ENCODE measurements at places on chromosomes 2 and 18.

DNA sequence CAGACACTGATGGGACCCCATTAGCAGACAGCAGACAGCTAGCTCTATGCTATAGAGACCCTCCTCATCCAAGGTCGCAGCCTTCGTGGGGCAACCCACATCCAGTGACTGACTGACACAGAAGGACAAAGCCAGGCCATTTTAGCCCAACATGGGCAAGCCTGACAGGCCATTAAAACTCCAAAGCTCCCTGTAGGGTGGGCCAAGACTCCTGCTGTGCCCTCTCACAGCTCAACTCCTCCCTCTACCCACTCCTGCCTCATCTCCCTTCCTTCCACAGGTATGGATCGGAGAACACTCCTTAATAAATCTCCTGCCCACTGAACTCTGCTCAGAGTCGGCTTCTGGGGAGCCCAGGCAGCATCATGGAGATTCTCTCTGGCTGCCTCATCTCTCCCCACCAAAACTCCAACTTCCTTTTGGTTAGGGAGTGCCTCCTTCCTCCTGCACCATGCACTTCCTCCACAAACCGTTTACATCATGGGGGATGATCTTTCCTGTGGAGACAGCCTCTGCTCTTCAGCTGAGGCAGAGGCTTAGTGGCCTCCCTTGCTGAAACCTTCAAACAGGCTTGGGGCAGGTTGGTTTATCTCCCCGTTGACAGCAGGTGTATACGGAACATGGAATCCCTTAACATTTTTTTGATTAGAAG, 86.5 kb downstream of the ACTR3 start:
- no peak for DNase-seq

- DNase-seq = no peak
Measured at GRCh38 chr2:180730976-180731375, 249.4 kb upstream of the UBE2E3 start.

DNA sequence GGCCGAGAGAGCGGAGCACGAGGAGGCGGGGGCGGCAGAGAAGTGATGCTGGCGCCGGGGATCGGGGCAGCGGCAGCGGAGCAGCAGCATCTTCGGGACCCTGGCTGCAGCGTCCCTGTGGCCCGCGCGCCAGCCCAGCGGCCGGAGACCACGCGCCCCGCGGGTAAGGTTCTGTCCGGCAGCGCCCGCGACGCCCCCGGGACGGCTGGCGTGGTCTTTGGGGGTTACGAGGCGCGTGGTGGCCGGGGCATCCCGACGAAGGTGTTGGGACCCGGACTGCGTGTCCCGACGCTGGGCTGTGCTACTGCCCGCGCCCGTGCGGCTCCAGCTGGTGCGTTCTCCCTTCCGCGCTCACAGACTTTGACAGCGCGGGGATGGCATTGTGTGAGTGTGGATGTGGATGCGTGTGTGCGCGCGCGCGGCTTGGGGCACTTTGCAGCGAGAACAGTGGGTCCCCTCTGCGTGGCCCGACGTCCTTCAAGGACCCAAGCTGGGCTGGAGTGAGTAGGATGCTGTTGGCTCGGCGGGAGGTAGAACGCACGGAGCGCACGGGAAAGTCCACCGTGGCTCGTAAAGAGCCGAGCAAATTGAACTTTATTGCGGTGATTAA, 405.0 kb downstream of the XIRP2 start:
- DNase-seq = no peak

GRCh38 chr2:24055750-24056149, 6.2 kb downstream of the FKBP1B start:
- no peak for DNase-seq

DNA sequence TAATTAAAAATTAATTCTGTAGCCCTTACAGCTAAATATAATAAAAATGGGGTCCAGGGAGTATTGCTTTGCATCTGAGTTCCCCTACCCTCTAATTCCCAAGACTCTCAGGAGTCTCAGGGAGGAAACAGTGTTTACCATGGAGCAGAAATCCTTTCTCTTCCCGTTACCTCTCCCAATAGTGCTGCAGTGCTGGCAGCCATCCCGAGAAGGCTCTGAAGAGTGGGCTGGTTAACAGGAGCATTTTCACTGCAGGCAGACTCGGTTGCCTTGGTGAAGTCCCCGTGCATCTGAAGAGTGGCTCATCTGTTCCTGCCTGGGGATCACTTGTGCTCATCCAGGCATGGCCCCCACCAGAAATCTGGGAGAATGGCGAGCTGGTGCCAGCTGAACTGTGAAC, 41.8 kb upstream of the TMEM178A start:
- DNase-seq = no peak

DNA sequence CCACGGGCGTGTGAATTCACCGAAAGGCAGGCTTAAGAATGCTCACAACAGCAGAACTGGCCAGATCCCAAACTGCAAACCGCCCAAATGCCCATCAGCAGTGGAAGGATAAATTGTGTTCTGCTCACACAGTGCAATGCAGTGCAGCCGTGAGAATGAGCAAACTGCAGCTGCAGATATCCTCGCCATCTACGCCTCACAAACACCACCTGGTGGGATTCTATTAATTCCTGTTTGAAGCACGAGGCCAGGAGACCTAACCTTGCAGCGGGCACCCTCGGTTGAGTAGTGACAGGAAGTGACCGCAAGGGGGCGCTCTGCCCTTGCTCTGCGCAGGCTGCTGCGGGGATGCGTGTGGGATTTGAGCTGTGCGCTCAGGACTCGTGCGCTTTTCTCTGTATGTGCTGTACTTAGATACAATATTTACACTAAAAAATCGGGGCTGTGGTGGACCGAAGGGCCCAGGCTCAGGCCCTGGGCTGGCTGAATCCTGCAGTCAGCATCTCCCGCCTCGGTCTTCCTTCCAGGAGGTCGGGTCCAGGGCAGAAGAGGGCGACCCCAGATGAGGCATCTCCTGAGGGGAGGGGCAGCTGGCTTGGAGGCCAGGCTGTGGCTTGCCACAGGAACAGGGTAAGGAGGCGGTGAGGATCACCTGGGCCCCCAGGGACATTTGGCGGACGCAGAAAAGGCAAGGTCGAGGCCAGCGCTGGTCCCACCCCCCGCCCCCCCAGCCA, 19.8 kb upstream of the PDIA6 start:
- DNase-seq = peak; percentile 90

DNA sequence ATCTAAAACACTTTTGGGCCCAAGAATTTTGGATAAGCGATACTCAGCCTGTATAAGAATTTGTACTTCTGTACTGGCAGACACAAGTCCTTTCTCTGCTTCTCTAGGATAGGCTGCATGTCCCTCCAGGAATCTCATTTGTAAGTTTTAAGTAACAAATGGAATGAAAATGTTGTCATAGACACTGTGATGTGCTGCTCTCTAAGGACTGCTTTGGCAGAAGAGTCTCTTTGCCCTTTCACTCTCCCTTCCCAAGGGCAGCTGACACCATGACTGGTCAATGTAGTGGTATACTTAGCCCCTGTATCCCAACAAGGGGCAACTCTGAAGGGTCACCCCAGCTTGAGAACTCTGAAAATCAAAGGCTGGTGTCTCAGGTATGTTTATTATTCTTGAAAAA, 27.3 kb downstream of the PLA2R1 start:
- no peak for DNase-seq

DNA sequence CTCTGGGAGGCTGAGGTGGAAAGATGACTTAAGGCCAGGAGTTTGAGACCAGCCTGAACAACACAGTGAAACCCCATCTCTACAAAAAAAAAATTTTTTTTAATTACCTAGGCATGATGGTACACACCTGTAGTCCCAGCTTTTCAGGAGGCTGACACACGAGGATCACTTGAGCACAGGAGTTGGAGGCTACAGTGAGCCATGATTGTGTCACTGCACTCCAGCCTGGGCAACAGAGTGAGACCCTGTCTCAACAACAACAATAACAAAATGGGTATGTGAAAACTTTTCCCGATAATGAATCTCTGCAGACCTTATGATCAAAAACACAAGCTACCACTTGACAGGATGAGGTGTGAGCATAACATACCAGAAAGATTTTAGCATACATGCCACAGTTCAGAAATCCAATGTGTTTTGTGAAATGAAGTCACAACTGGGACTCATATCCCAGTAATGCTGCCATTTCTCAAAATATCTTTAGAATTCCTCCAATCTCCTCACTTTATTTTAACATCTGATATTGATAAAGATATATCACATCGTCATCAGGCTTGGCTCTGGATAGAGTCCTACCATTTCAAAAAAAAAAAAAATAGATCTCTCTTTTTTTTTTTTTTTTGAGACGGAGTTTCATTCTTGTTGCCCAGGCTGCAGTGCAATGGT, 74.0 kb upstream of the PELI1 start:
- no peak for DNase-seq

GRCh38 chr2:162217598-162217997, 25.6 kb downstream of the FAP start:
- DNase-seq = no peak

DNA sequence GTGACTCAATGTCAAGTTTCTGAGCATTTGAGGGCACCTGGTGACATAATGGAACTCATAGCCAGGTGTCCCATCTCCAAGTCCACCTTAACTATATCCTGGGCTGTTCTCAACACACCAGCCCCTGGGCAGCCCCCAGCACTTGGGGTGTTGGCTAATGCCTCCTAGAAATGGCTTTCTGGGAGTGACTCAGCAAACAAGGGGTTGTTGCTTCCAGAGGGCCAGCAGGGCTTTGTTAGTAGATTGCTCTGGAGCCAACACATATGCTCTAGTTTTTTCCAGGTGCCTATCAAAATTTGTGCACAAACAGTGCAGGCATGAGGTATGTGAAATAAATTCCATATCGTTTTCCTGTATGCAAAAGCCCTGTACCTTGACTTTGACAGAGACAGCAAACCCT, 448.4 kb downstream of the SLC4A3 start:
- no peak for DNase-seq

DNA sequence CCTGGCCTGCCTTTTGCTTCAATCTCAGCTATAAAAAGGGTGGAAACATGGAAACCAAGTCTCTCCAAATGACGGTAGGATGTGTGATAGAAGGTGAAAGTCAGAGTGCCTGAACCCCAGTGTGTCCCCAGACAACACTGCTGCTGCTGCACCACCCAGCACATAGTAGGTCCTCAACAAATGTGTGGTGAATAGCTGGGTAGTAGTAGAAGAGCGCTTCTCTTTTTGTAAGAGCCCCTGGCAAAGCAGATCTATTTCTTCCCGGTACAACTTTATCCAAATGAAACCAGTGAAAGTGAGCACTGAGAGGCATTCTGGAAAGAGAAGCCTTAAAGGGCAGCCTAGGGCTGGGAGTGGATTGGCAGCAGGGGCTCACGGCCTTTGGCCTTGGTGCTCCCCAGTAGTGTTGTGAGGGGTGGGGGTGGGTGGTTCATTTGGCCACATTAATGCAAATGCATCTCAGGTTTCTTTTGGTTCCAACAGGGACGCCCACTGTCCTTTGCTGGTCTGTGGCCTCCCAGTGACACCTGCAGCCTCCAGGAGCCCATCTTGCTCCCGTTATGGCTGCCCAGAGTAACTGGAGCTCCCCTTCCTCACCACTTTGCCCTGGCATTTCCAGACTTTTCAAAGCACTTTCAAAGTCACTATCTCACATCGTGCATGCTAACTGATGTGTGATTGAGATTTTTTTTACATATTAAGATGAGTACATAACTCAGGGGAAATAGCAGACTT, 304.3 kb upstream of the EPAS1 start:
- no peak for DNase-seq

Measured in NCI-H187 (cell line).